T-cell (primary cell): ENCODE measurements at places on chromosomes 2 and 18.

DNA sequence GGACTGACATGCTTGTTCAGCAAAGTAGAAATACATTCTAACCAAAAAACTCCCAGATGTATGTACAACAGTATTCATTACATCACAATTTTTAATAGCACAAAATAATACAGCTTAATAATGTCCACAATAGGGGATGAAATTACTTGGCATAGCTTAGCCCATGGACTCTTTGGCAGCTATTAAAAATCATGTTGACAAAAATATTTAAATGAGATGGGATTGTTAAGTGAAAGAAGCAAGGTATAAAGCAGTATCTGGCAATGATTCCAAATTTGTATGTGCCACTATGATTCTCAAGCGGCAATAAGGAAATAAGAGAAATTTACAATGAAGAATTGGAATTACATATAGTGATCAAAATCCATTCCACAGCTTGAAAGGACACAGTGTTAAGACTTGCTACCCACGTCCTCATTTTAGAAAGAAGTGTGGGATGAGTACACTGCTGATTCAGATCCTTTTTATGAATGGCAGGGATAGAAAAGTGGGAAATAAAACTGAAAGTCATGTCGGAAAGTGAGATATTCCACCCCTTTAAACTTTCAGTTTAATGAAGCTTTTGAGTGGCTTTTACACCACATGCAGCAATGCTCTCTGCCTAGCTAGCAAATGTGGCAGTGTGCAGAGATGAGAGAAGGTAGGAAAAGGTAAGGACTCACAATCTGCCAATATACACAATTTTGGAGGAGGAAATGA is 2.4 kb downstream of the GAREM1 start:
- no peak for DNase-seq

DNA sequence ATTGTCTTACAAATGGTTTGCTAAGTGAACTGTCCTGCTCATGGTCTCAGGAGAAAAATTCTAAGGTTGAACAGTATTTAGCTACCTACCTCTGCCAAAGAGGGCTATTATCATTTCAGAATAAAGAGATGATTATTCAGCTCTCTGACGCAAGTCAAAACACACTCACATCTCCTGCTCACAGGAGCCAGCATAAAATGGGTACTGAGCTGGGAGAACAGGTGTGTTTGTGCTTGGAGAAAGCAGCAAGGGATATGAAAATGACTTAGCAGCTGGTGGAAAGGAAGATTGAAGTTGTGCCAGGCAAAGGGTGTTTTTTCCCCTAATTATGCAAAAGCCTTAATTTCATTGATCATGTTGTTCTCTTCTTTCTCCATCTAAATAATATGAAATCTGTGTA is 47.3 kb upstream of the TANK start:
- DNase-seq, result no peak

GRCh38 chr2:23096906-23097602 is 287.9 kb upstream of the KLHL29 start:
- no peak for DNase-seq

GRCh38 chr2:222907790-222908441 is 47.1 kb downstream of the ACSL3 start:
- DNase-seq, result no peak

DNA sequence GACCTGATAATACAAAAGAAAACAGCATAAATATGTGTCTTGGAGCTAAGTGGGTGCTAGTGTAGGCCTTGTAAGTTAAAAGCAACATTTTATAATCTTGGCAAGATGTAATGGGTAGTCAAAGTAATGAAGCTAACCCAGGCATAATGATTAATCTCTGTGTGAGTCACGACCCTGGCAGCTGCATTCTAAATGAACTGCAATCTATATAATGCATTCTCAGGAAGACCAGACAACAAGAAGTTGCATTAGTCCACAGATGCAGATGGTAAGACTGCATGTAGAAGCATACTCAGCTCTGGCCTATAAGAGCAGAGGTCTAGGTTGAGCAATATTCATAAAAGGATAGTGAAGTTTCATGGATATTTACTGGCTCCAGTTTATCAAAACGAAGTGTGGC is 85.6 kb upstream of the ETAA1 start:
- no peak for DNase-seq

GRCh38 chr2:31286961-31287550 is 53.1 kb downstream of the EHD3 start:
- no peak for DNase-seq
